Activated CD8-positive, alpha-beta T cell treated with anti-CD3 and anti-CD28 coated beads for 36 hours (primary cell): ENCODE measurements at places on chromosomes 13 and 19. TPM values are rescaled to one million over a fixed set of nuclear protein-coding genes. Genes with fewer than 3 reads are reported as not detected.
A peak's percentile ranks its signal among the peaks of the same experiment; 100 is the strongest.

DNA sequence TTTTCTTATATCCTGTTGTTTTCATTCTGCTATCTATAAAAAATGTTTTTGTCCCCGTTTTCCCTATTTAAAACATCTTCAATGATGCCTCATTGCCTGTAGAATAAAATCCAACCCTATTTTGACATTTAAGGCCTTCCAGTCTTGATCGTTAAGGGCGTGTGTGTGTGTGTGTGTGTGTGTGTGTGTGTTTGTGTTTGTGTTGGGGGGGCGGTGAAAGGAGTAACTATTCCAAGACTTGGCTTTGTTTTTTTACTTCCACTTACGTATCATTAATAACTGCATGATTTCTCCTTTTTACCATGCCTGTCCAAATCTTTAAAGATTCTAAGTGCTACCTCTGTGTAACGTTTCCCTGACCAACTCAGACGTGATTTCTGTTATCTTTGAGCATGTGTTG, 784 bp downstream of the PIBF1 start:
- peak; percentile 10 for DNase-seq

GRCh38 chr19:34359954-34360315, 5.1 kb upstream of the GPI start:
- DNase-seq = no peak

- DNase-seq = no peak
Measured at GRCh38 chr13:49098198-49098597, 121.9 kb upstream of the MLNR start.

DNA sequence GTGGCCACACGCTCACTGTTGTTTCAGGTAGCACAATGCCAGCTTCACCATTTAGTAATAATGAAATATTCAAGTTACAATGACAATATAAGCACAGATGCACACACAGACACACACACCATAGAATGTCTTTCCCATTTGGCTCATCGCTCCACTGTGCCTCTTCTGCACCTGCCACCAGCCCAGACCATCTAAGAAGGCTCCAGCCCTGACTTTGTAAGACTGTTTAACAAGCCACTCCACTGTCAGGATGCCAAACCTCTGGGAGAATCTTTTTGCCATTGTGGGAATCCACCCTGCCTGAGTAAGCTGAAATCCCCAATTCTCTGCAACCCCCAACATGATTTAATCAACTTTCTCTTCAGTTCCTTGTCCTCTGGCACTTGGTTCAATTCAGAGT, 60.6 kb downstream of the LHFPL6 start:
- DNase-seq = no peak

DNA sequence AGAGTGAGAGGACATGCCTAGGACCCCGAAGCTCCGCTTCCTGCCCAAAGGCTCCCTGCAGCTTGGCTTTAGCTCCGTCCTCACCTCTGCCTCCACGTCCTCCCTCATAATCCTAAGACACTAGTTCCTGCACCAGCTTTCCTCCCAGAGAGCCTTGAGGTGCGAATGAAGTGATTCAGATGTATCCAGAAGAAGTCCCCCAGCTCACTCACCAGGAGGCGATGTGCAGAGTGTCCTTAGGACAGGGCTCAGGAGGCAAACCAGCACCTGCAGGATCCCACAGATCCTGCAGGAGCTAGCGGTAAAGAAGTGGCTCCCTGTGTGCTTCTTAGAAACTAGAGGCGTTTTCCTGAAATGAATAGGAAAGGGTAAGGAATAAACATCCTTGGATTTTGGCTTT, 109.7 kb downstream of the HSPH1 start:
- DNase-seq = no peak

- DNase-seq = no peak
Measured at GRCh38 chr19:29483944-29484581, 41.7 kb upstream of the VSTM2B start.

DNA sequence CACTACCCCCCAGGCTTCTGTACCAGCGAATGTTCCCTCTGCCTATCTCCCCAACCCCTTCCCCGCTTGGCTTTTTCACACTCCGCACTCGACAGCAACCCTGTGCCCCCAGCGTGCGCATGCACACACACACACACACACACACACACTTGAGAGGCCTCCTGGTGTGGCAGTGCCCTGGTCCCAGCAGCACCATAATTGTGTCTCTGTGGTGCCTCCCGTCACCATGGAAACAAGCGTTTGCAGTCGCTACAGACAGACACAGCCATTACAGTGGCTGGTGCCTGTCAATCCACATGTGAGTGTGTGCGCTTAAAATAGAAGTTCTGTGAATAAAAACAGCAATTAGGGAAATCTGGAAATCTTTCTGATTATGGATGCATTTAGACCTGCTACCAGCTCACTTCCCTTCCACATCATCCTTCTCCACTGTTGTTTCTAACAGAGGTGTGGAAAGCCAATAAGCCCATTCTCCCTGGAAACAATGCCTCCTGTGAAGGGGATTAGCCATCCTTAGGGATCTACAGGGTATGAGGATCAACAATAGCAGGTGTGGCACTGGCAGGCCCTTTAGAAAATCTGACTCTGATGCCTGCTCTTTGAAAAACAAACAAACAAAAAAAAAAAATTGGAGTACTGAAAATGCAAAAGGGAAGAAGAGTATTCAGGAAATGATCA, 146.3 kb downstream of the DCLK1 start:
- no peak for DNase-seq

- peak; percentile 33 for DNase-seq
Measured at GRCh38 chr13:43905435-43906031, 25.8 kb downstream of the LACC1 start.

SULT2B1 gene
- not detected for total RNA-seq

TRPM4 gene
- total RNA-seq = 0.54 TPM

ARHGEF1 gene
- total RNA-seq = 308 TPM
